ENCODE measurements at places on chromosomes 6 and 20.

DNA sequence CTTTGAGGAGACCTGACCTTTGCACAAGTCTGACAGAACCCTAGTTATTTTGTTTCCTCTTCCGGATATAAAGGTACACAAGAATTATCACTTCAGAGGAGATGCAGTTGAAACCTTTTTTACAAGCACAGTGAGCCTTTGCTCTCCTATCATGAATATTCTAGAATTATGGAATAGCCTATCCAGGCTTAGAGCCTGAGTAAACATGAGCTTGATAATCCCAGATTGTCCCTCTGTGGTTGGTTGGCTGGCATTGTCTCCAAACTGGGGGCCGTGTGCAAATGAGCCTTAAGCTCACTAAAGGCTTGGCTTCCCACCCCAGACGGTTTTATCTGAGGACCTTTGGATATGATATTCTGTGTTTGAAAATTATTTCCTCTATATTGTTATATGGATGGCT, 32.0 kb downstream of the BTBD3 start:
- DNase-seq: no peak

DNA sequence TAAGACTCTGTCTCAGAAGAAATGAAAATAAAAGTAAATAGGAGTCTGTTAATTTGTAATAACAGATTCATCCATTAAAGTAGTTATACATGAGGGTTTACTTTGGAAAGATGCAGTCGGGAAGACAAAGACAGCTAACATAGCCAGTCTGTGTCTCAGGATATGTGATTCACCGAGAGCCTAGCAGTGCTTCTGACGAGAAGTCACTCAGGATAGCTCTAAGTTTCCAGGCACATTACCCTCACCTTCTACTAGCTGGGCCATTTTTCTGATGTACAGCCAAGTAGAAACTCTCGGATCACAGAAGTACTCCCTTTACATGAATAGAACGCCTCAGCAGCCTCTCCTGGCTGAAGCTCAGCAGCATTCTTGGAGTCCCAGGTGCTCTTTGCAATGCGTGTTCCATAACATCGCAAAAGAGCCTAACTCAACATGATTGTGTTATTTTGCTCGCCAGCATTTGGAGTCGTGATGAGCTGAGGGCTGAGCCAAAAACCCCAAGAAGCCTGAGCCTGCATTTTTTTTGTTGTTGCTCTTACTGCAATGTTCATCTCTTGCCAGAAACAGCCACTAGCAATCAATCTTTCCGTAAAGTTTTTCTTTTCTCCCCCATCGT, 22.4 kb upstream of the TASP1 start:
- no peak for DNase-seq

GRCh38 chr6:45898941-45899682, 116.5 kb downstream of the CLIC5 start:
- no peak for DNase-seq

- no peak for DNase-seq
These were observed 13.5 kb upstream of the DAAM2 start for GRCh38 chr6:39778581-39779255.

- DNase-seq: no peak
These were observed 8.8 kb downstream of the PDRG1 start for GRCh38 chr20:31943052-31943471.

DNA sequence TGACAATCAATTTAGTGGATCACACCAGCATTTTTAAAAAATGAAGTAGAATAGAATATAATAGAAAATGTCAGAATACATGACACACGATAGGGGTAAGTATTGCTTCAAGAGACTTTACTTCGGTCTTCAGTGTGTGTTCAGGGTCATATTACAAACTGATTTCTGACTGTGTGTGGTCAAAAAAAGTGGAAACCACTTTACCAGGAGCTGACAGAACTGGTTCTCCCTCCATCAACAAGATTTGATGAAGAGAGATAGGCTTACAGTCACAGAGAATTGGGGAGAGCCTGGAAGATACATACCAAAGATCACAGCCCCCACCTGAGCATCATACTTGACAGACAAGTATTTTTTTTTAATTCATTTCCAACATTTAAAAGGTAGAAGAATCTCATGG, 21.7 kb downstream of the ARMC2 start:
- no peak for DNase-seq

GRCh38 chr6:36018339-36018738, 6.1 kb downstream of the SLC26A8 start:
- no peak for DNase-seq

DNA sequence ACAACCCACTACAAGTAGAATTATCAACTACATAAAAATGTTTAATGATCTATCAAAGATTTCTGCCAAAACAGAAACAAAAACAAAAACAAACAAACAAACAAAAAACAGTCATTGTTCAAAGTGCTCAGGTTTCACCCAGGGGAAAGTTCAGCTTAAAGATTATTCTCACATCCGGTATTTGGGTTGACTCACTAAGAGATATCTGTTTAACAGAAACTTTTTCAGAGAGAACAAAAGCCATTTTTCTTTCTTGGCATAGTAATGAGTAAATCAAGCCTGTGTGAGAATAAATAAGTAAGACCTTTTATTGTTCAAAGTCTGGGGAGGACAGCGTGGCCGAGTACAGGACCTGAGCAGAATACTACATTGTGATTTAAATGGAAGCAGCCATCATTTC, 143.6 kb downstream of the RCAN2 start:
- DNase-seq: no peak

DNA sequence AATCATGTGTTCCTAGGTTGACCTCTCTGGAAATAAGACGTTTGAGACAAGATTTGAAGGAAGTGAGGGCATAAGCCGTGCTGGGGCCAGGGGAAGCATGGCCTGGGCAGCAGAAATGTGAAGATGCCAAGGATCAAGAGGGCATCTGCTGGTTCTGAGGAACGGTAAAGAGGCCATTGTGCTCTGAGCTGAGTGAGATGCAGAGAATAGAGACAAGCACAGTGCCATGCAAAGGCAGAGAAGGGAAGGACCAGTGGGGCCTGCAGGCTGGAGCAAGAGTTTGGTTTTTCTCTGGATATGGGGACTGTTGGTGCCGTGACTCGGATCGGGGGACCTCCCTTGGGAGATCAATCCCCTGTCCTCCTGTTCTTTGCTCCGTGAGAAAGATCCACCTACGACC, 50.8 kb downstream of the SMPDL3A start:
- no peak for DNase-seq

DNA sequence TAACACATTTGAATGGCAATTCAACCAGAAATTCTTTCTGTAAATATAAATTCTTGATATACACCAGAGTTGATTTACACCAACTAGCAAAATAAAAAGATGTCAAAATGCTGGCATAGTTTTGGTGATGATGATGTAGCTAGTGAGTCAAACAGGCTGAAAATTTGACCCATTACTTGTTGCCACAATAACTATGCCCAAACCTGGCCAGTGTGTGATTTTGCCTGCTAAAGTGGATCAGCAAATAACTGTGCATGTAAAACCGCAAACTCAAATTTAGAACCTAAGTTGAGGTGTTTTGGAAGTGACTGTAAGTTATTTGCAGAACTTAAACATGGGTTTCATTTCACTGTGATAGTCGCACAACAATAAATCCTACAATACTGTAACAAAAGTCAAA, 125.9 kb downstream of the KIF6 start:
- DNase-seq: no peak

- no peak for DNase-seq
These were observed 628.2 kb downstream of the COL12A1 start for GRCh38 chr6:74577619-74578018.

DNA sequence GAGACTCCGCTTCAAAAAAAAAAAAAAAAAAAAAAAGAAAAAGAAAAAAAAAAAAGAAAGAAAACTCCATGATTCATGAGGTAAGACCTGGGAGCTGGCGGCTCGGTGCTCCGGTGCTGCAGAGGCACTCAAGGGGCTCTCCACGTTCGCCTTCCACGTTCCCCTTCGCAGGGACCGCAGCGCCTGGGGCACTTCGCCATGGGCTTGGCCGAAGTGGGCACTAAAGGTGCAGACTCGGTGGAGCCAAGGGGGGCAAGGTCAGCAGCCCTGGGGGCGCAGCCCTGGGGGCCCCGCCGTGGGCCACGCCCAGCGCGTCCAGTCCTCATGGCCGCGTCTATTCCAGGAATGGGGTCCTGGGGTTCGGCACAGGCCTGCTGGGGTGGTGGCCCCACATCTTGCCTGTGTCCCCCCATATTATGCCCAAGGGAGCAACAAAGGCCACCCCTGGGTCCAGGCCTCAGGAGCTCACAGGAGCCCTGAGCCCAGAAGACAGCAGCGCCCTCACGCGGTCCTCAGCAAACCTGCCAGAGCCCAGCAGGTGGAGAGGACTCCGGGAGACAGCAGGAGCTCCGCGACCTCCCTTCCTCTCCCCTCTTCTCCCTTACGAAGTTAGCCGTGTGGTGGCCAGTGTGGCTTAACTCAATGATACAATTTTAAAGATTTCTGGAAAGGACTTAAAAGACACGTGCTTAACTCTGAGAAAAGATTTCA, 21.9 kb downstream of the ZBTB46 start:
- no peak for DNase-seq

DNA sequence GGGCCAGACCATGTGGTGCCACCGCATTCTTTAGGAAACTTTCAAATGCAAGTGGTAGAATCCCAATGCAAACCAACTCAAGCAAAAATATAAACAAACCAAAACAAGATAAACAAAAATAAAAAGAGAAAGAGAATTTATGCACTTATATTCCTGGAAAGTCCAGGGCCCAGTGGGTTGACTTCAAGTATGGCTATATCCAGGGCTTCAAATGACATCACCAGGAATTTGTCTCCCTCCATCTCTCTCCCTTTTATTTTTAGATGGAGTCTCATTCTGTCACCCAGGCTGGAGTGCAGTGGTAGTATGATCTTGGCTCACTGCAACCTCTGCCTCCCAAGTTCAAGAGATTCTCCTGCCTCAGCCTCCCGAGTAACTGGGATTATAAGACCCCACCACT, 56.1 kb upstream of the PNRC1 start:
- DNase-seq: no peak

- no peak for DNase-seq
These were observed 26.3 kb downstream of the SUN5 start for GRCh38 chr20:32978009-32978335.
